ENCODE measurements at places on chromosomes 13 and 19.

DNA sequence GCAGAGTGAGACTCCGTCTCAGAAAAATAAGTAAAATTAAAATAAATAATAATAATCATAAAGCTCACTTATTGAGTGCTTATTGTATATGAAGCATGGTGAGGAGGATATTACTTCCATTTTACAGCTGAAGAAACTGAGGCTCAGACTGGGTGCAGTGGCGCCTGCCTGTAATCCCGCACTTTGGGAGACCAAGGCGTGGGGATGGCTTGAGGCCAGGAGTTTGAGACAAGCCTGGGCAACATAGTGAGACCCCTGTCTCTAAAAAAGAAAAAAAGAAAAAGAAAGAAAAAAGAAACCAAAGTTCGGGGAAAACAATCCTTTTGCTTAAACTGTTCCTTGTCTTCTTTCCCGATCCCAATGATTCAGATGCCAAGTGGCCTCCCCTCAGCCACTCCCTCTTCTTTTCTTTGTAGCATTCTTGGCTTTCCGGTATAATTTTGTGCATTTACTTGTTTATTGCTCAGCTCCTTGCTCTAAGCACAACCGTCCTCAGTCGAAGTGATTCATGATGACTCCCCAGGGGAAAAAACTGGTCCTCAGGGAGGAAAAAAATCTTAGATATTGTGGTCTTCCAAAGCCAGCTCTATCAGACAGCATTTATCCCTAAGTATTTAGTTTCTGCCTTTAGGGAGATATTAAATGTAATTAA is 965 bp upstream of the EIF3G start:
- peak; percentile 48 for DNase-seq

DNA sequence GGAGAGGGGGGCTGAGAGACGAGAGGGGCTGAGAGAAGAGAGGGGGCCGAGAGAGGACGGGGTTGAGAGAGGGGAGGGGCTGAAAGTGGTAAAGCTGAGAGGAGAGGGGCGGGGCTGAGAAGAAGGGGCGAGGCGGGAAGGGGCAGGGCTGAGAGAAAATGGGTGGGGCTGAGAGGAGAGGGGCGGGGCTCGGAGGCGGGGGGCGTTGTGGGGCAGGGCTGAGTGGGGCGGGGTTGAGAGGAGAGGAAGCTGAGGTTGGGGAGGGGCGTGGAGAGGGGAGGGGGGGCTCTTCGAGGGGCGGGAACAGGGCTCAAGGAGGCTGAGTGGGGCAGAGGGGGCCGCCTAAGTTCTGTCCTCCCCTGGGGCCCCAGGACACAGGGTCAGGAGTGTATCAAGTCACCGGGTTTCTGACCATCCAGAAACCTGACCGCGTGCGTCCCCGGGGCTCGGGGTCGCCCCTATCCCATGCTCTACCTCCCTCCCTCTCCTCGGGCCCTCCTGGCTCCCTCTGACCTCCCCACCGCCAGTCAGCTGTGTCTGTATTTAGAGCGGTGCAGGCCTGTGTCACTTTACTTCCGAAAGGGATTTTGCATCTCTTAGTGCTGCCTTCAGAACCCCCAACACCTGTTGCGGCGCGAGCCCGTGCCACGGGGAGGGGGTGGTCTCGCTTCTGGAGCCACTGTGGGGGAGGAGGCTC is 38.6 kb upstream of the SEMA6B start:
- no peak for DNase-seq

DNA sequence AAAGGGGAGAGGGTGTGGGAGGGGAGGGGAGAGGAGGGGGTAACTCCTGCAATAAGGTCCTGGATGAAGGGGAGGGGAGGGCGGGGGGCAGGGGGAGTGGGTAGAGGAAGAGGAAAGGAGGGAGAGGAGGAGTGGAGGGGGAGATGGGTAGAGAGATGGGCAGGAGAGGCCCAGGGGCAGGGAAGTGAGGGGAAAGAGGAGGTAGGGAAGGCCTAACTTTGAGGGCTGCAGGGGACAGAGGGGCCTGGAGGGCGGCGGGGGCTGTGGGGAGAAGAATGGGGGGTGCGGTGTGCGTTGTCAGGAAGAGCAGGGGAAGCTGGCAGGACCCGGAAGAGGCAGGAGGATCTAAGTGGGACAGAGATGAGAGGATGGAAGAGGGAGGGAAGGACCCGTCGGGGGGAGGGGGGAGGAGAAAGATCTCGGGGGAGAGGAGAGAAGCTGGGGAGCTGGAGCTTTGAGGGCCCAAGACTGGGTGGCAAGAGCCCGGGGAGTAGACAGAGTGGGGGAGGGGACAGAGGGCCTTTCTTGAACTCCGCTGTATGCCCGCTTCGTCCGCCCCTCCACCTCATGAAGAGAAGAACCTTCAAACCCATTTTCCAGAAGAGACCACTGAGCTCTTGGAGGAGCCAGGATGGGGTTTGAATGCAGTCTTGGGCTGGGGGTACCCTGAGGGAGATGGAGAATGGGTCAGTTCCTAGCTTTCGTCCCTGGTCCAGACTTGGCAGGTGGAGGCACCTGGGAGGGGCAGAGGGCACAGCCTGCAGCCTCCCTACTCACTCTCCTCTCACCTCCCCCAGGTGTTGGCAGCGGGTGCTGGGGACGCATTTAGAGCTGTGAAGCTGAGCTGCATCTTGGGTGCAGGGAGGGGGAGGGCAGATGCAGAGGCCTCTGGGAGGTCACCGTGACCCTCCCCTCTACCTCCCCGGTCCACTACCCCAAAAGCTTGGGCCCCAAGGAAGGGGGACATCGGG is 778 bp upstream of the LRRC4B start:
- DNase-seq, result no peak

DNA sequence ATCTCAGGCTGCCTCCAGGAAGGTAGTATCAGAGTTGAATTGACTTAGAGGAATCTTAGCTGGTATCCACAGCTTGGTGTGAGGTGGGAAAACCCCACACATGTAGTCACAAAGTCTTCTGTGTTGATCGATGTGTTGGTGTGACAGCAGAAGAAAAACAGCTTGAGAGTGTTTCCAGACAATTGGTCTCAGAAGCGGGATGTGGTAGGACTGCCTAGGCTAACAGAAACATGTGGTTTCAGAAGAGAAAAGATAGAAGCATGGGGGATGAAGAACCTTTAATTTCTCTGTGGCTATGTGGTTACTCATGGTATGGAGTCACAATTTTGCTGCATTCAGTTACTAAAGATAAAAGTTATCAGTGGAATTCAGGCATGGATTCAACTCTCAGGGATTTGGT is 134.7 kb upstream of the SLITRK5 start:
- DNase-seq, result no peak

DNA sequence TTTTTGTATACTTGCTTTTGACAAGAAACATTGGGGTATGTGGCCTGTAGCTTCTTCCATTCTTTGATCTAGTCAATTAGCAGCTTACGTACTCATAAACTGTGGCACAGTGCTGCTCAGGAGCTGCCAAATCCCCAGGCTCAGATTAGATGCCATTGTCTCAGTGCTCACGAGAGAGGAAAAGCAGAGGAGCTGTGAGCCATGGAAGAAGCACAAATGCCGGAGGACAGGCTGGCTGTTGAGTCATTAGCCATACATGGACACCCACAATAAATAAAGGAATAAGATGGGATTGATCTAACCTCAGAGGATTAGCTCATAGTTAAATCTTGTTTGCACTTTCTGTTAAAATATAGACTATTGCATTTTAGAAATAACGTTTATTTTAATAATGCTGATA is 121.7 kb downstream of the POSTN start:
- DNase-seq, result no peak

GRCh38 chr13:51782026-51782710 is 21.8 kb downstream of the DHRS12 start:
- no peak for DNase-seq

DNA sequence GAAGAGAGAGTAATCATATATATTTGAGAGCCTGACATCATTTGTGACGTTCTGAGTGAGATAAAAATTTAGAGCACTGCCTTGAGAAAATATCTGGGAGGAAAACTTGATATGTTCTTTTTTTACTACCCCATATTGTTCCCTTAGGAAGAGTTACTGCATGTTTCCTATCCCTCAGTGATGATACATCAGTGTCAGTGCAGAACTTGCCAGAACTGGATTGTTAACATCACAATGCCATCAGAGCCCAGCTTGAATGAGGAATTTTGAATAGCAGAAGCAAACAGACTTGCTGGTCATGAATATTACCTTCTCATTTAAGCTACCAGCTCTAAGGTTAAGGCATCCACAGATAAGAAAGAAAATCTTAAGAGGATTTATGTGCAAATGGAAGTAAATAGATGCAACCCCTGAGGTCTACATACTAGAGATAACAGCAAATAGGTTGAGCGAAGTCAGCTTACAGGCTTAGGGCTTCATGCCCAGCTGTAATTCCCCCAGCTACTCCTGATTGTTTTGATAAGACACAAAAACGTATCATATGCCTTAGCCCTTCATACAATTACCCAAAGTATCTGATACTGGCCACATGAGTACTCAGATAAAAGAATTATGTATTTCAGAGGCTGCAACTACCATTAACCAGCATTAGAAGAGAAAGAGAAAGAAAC is 313.7 kb upstream of the ATXN8OS start:
- no peak for DNase-seq

GRCh38 chr13:23433171-23434153 is at the start of gene SACS:
Gene SACS (minus strand): TSS chr13:23433702. CDS start chr13:23411239, 22,463 bp downstream.
- DNase-seq, result no peak

- DNase-seq, result no peak
Measured at GRCh38 chr13:104389691-104390090, 1323.5 kb upstream of the SLC10A2 start.

- no peak for DNase-seq
Measured at GRCh38 chr19:51107406-51108065, 673 bp downstream of the CTU1 start.

GRCh38 chr13:102798581-102799425 is at the start of the genes BIVM and POGLUT2:
Gene BIVM (plus strand): TSS chr13:102799119. CDS start chr13:102807268, 8,149 bp downstream.
Gene POGLUT2 (minus strand): TSS chr13:102798976. CDS start chr13:102798670, 306 bp downstream.
- DNase-seq, result peak; percentile 79

DNA sequence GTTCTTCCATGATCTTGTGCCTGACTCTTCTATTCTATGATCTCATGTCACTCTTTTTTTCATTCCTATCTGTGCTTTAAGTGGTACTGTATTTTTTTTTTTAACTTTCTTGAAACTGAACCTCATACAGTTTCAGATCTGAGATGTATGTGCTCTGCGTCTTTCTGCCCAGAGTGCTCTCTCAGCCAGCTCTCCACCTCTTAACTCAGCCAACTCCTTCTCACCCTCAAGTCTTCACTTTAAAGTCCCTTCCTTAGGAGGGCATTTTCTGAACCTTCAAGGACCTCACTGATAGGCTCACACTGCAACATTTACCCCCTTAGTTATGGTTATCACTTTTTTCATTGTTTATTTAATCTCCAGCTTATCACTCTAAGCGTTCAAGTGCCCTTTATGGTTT is 158.7 kb downstream of the IRS2 start:
- no peak for DNase-seq

DNA sequence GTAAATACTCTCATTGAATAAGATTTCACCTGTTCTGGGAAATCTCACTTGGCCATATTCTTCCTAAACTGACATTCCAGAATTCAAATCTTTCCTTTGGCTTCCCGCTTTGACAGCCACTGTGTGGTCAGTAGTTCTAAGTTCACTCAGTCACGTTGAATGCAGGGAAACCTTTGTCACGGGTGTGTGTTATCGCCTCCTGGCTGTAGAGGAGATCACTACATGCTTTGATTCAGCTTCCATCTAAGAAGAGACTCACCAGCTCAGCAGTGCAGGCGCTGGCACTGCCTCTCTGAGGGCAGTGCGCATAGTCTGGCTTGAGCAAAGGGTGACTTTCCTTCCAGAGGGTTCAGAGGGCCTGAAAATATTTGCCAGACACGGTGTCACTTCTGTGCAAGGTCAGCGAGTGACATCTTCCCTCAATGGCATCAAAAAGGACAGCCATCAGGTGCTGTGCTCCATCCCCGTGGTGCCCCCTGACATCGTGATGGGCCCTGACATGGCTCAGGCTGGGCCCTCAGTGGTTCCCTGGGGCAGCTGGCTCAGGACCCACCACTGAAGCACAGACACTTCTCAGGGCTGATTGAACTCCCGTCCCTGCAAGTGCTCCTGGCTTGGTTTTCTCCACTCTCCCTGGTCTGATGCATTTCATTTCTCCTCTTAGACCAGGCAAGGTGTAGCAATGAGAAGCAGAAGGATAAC is 635.4 kb upstream of the ARGLU1 start:
- DNase-seq, result no peak

DNA sequence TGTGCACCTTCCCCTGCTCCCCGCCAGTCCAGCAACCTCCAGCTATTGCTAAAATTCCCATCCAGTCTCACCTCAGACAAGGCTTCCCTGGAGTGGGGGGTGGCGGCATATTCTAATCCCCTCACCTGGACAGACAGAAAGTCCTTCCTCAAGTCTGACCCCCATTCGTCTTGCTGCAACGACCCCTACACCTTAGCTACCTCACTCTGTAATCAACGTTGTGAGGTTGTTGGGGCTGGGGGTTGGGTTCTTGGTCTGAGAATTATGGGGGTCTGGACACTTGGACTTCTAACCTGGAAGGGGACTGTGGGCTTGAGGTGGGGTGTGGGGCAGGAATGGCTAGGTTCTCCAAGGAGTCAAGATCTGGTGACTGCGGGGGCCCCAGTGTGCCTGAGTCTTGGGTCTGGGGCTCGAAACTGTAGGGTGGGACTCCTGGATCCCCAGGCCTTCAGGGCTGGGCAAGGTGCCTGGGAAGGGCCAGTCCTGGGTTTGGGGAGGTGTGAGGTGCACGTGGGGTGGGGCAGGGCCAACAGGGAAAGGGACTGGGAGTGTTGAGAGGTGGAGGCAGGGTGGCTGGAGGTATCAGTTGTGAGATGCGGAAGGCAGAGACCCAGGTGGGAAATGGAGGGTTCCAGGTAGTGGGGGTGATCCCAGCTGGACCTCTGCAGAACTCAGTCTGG is 1.3 kb downstream of the FOXA3 start:
- DNase-seq, result no peak

DNA sequence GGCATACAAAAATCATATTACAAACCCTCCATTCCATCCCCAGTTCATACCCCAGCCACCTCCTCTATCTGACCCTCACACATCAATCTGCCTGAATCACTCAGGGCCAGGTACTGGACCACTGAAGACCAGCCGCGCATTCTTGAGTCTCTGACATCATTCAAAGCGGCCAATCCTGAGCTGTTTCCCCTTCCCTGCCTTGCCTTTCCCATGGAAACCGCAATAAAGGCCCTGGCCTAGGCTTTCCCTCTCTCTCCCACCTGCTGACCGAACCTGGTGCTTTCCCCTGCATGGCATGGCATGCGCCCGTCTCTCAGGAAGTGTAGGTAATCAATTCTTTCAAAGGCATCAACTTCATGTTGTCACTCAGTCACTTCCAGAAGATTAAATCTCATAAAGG is 17.7 kb upstream of the HIF3A start:
- DNase-seq, result no peak

Data from epithelial cell of prostate (primary cell).